ENCODE measurements at places on chromosomes 7 and 10.

DNA sequence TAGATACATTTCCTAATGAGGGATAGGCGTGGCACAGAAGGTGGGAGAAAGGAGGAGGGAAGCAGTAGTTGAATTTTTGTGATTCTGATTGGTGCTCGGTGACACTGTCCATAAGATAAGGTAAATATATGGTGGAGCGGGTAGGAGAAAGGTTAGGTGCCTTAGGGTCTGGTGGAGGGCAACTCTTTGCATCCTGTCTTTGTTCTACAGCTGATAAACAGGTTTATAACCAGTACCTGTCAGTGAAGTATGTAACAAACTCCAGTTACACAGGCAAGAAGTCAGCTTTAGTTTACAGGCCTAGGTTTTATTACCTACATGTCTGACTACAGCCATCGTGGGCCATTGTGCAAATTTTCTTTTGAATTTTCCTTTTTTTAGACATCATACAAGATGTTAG lies 10.9 kb upstream of the FAM180A start:
- DNase-seq = no peak

- no peak for DNase-seq
These were observed 29.2 kb downstream of the COA1 start for GRCh38 chr7:43700059-43700501.

DNA sequence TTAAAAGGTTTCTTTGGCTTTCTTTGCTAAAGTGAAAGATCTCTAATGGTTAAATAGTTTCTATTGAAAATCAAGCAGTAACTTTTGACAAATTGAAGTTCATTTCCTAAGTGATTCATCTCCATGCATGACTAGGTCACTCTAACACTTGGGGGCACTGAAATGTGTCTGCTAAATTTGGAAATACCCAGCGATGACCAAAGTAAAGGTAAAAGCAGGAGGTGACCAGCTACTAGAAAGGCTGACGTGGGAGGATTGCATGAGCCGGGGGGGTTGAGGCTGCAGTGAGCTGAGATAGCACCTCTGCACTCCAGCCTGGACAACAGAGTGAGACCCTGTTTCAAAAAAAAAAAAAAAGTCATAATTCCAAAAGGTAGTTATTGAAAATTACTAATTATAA lies 111.8 kb upstream of the GPR141 start:
- DNase-seq = no peak

GRCh38 chr7:91228927-91229558 lies 35.2 kb upstream of the FZD1 start:
- DNase-seq = no peak

GRCh38 chr10:125811251-125811650 lies 11.8 kb downstream of the UROS start:
- DNase-seq = no peak

DNA sequence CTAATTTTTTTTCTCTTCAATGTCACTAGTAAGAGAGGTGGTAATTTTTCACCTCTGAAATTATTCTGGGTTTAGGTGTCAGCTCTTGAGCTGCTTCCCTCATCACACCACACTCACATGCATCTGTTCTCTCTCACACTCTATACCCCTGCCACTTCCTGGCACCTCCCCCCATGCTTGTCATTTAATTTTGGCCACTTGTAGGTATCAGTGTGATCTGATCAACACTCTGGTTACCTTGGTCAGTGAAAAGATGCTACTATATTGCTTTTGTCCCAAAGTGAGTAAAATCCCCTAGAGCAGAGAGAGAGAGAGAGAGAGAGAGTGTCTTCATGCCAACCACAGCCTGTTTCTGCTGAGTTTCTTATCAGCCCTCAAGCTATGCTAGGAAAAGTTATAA lies 42.5 kb downstream of the STK17A start:
- DNase-seq = no peak

- no peak for DNase-seq
These were observed 19.3 kb downstream of the PON1 start for GRCh38 chr7:95304990-95305389.

GRCh38 chr7:101942603-101943210 lies 125.3 kb downstream of the CUX1 start:
- no peak for DNase-seq

- no peak for DNase-seq
These were observed 701.4 kb downstream of the SUGCT start for GRCh38 chr7:40836218-40836617.

DNA sequence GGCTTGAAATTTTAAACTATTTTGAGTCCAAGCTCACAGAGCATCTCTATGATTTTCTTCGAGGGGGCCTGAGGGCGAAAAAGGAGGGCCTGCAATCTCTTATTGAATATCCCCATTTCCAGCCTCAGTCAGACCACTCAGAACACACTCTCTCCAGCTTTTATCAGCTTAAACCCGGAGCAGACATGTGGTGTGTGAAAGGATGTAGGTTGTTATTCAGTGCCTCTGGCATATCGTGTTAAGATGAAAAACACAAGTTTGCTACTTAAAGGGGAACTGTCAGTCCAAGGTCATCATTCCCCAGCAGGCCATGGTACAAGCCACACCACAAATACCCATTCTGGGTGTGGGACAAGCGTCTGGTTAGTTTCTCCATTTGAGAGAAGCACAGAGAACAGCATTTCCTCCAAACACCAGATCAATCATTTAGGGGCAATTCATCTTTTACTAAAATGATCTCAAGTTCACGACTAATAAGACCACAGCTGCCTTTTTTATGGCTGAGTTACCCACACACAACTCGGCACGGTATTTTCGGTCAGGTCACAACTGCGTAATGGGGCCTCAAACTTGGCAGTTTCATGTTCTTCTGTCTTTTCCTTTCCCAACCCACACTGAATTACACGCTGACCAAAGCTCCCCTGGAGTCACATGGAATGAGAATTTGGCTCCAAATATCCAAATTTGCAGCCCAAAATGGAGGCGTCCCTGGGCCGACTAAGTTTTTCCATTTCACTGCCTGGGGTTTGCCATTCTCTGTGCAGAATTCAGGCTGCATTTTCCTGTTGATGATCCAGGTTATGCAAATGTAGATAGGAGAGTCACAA lies 188.4 kb downstream of the SEM1 start:
- DNase-seq = no peak

GRCh38 chr7:92289321-92289720 lies 43.5 kb downstream of the ANKIB1 start:
- no peak for DNase-seq

GRCh38 chr7:128940494-128941322 lies 3.0 kb downstream of the IRF5 start:
- no peak for DNase-seq

- DNase-seq = no peak
These were observed 2.6 kb upstream of the TCERG1L start for GRCh38 chr10:131314148-131314547.

DNA sequence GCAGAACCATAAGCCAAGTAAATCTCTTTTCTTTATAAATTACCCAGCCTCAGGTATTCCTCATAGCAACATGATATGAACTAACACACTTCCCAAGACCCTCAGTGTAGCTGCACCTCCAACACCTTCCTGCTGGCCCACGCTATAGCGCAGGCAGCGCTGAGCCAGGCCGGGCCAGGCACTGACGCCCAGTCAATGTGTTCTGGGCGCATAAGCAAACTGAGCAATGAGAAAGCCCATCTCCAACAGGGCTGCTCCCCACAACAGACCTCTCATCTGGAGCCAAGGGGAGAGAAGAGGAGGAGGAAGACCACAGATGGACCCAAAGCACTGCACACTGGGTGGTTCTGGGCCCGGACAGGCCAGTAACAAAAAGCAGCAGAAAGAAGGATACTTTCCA lies 40.8 kb downstream of the FAM53B start:
- DNase-seq = no peak

DNA sequence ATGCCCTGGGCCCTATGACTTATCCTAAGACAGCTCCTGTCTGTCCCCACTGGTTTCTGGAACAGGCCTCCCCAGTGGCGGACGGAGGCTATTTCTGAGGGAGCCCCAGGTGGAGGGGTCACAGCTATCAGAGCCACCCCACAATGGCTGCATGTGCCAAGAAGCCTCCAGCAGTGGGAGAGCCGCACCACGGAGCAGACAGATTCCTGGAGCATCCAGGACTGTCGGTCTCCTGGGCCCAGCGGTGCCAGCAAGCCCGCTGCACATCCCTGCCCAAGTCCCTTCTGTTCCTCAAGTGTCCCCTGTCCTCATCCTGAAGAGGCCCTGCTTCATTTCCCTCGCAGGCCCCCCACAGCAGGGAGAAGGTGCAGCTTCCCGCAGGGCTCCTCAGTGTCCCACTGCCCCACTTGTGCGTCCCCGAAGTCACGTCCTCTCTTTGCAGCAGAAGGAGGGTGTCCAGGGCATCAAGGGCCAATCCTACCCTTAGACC lies 193.0 kb upstream of the SHH start:
- no peak for DNase-seq

DNA sequence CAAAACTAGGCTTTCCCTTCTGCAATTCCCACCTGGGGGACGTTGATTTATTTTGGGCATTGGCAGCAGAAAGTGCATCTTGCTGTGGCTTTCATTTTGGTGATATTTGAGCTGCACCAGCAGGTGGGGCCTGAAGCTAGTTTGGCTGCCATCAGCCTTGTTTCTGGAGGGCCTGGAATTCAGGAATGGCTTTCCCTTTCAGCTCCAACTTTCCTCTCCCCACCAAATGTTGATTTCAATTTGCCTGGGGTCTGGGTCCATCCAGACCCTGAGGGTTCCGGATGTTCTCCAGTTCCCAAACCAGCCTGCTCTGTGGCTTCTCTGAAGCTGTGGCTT lies 640.4 kb downstream of the TYW1 start:
- DNase-seq = no peak

DNA sequence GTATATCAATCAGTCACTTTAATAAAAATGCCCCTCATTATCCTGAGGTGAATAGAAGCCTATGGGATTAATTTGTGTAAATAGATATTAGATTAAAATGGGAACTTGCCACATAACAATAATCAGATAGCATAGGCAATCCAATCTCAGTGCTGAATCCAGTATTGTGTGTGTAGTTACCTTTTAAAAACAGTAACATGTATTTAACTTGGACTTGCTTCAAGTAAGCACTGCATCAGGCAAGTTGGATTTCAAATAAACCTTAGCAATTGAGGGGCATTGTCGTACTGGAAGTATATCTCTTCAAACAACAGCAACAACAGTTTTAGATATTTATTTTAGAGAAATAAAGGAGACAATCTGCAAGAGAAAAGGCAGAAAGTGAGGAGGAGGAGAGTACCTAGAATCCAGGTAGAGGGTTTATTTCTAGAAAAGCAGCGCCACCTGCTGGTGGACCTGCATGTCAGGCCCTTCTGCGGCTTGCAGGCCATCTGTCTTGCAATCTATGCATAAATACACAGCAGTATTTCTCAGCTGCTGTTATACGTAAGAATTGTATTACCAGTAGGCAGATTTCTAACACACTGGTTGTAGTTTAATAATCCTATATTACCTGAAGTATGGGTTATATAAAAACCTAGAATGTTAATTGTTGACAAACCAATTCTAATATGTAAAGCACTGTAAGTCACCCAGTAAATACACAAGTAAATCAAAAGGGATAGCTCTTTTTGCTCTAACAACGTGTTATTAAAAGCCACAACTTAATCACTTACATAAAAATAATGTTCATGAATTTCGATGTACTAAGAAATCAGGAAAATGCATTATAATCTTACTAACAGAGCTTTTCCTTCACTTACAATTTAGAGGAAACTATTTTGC lies 652.8 kb downstream of the KCNMA1 start:
- DNase-seq = peak; percentile 57

- no peak for DNase-seq
These were observed 155.7 kb downstream of the PRKAG2 start for GRCh38 chr7:151721236-151721635.

GRCh38 chr10:69800665-69801064 lies 1.0 kb upstream of the COL13A1 start:
- DNase-seq = no peak

DNA sequence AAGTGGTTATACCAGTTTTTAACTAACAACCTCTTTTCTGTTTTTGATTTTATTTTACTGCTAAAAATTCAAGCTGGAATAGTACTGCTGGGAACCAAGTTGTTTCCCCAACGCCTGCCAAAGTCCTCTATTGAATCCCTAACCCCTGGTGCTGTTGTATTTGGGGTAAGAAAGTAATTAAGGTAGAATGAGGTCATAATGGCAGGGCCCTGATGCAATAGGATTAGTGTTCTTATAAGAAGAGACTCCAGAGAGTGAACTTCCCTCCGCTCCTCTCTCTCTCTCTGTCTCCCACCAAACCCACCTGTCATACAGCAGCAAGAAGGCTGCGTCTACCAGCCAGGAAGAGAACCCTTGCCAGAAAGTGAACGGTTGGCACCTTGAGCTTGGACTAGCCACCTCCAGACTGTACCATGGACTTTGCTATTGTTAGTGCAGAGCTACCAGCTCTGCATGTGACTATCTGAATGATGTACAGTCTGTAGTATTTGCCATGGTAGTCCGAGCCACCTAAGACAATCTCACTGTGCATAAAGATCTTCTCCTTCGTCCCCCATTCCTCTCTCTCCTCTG lies 86.5 kb upstream of the KLF6 start:
- no peak for DNase-seq

DNA sequence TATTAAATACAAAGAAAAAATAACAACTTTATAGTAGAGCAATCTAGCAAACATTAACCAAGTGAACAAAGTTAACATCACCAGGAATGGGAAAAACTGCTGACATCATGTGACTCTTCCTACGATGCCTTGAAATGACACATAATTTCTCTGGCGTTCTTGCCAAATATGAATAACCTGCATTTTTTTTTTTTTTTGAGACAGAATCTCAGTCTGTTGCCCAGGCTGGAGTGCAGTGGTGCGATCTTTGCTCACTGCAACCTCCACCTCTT lies 126.5 kb upstream of the VKORC1L1 start:
- no peak for DNase-seq

GRCh38 chr7:29995652-29996051 lies 6.1 kb upstream of the SCRN1 start:
- no peak for DNase-seq

GRCh38 chr7:1223196-1223981 lies 9.3 kb upstream of the UNCX start:
- DNase-seq = no peak

- no peak for DNase-seq
These were observed 93.6 kb upstream of the PRR15 start for GRCh38 chr7:29469976-29470557.

GRCh38 chr10:84469470-84469869 lies 141.1 kb downstream of the CCSER2 start:
- DNase-seq = no peak

GRCh38 chr7:81487516-81487915 lies 282.3 kb downstream of the HGF start:
- no peak for DNase-seq

DNA sequence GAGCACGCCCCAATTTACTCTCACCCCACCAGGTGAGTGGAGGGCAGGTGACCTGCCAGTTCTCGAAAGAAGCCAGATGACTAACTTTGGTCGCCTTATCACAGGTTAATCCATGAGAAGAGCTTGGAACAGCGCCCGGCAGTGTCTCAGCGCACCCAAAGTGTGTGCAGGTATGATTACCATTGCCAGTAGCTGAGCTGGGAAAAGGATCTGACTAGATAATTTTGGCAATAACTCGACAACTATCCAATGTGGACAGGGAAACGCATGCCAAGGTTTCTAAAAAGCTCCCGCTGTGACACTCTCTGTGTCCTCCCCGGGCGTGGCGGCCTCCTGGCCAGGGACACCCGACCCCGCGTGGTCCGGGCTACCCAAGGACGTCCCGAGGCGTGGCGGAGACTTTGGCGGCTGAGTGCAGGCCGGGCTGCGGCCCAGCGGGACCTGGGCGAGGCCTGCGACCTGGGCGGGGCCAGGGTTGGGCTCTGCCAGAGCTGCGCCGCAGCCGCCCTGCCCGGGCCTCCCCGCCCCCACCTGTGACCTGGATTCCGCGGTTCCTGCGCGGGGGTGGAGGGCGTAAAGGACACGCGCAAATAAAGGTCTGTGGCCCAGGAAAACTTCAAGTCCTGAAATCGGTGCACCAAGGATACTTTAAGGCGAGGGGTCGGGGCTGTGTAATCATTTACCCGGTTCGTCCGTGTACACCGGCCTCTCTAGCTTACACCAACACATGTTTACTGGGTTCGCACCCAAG lies 13.7 kb upstream of the WAPL start:
- DNase-seq = no peak
